ENCODE measurements at places on chromosomes 16 and 17.

DNA sequence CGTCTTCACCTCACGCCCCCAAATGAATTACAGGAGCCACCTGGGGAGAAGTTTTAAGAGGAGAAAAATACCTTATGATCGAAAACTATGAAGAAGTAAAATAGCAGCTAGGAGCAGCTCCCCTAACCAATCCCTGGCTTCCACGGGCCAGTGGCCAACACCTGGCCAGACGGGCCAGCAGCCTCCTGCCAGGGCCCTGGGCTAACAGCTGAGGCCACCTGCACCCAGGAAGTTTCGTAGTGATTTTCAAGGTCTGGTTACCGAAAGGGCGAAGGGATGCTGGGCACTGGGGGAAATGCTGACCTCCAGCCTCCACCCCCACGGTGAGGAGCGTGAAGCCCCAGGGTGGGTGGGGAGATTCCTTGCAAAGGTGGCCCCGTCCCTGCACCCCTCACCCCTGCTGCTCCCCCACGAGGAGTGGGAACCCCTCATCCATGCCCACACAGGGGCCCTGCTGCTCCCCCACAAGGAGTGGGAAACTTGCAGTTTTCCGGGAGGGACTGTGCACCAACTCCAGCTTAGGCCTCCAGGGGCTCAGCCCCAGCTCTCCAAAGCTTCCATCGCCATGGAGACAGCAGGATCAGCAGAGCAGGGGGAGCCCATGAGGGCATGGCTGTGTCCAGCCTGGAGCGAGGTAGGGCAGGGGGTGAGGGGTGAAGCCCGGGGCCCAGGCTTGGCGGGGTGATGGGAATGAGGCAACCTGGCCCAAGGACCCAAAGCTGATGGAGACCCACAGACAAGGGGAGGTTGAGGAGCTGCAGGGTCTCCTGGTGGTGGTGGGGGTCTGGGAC, 31.9 kb upstream of the ACSF3 start:
- DNase-seq: no peak

GRCh38 chr17:5821803-5822202, 237.5 kb upstream of the NLRP1 start:
- no peak for DNase-seq

DNA sequence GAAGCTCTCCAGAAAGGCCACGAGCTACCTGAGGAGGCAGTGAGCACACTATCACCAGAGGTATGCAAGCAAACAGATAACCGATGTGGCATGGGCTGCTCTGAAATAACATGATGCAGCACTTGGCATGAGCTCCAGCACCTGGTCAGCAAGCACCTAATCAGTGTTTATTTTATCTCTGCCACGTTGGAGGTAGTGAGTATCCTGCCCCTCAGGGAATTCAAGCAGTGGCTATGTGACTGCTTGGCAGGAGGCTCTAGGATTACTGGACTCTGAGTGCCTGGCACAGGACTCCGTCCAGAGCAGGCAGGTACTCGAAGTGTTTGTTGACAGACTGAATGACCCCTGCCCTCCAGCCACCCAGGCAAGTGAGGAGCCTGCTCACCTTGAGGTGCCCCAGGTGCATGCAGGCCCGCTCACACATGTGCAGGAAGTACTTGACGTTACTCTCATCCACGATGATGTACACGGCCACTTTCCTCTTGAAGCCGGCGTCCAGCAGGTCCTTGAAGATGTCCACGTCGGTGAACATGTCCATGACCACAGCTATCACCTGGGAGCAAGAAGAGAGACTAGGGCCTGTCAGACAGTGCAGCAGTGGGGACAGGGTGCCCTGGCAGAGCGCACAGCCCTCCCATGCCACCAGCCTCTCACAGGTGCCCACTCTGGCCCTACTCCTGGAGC, 16.6 kb downstream of the FAM83G start:
- DNase-seq: no peak

DNA sequence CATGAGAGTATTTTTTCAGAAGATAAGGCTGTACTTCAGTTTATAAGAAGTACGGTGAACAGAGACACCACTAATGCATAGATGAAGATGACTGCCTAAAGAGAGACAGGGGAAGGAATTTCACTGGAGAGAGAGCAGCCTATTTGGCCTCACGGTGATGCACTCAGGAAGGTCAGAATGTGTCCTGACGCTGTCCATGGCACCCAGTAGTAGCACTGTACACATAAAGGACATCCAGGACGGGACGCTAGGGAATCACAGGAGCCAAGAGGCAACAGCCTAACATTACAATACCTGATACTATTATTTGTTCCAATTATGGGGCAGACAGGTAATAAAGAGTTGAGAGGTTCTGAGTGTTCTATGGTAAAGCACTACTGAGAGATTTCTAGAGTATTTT, 24.9 kb upstream of the LRRC37A start:
- DNase-seq: no peak

DNA sequence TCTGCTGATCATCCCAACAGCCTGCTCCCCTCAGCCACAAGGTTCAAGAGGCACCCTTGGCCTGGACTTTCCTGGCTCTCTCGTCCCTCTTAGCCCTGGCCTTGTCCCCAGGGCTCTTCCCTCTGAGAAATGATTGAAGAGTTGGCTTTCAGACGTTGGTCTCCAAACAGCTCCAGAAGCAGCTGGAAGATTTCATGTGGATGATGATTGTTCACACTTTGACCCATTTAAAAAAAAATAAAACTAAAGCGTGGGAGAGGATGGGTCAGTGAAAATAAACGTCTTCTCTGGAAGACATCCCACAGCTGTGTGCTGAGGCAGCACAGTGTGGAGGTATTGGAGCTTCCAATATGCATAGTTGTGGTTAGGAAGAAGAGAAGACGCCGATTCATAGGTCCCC, 54.7 kb upstream of the CDH11 start:
- no peak for DNase-seq

- peak; percentile 11 for DNase-seq
Measured at GRCh38 chr17:69430488-69430887, 16.0 kb downstream of the MAP2K6 start.

- DNase-seq: peak; percentile 88
Measured at GRCh38 chr16:3589441-3589921, 12.3 kb upstream of the NLRC3 start.

DNA sequence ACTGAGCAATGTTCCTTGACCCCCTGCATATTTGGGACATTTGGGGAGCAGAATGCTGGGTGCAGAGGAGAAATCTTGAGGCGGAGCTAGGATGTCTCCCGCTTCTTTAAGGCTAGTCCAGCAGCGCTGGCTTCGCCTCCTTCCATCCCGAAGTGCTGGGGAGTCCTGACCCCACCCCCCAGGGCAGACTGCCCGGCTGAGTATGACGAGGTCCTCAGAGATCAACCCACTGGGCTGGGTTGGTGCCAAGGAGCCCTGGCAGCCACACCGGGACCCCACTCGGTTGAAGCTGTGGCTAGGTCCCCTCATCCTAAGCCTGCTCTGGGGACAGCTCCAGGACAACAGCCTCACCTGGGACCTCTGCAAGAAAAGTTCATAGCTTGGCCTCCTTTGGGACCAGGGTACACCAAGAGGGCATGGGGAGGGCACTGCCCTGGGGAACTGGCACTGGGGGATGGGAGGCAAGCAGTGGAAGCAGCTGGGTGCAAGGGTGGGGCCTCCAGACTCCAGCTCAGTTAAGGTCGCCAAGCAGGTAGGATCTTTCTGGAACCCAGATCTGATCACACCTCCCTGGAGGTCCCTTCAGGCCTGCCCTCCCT, 11.0 kb downstream of the RHBDF2 start:
- no peak for DNase-seq

GRCh38 chr16:55426865-55427484, 52.0 kb upstream of the MMP2 start:
- no peak for DNase-seq

DNA sequence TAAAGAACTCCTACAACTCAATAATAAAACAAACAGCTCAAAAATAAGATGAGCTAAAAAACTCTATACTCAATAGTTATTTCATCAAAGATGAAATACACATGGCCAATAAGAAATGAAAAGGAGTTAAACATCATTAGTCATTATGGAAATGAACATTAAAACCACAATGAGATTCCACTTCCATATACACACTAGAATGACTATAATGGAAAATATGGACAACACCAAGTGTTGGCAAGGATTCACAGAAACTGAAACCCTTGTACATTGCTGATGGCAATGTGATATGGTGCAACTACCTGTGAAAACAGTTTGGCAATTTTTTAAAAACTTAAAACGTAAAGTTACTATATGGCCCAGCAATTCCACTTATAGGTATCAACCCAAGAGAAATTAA, 91.4 kb downstream of the GRIN2A start:
- no peak for DNase-seq

GRCh38 chr17:51636291-51636690, 375.9 kb downstream of the UTP18 start:
- no peak for DNase-seq

GRCh38 chr17:11625878-11626277, 27.6 kb downstream of the DNAH9 start:
- DNase-seq: no peak

DNA sequence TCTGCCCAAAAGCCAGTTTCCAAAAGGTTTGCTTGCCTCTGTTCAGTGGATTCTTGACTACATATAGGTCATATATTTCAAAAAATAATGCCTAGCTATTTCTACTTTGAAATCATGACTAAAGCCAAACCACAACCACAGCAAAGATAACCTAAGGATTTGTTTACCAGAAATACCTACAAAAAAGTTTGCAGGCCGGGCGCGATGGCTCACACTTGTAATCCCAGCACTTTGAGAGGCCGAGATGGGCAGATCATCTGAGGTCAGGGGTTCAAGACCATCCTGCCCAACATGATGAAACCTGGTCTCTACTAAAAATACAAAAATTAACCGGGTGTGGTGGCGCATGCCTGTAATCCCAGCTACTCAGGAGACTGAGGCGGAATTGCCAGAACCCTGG, 15.2 kb downstream of the CARHSP1 start:
- no peak for DNase-seq

- DNase-seq: no peak
Measured at GRCh38 chr16:84153660-84154214, 8.6 kb downstream of the DNAAF1 start.

DNA sequence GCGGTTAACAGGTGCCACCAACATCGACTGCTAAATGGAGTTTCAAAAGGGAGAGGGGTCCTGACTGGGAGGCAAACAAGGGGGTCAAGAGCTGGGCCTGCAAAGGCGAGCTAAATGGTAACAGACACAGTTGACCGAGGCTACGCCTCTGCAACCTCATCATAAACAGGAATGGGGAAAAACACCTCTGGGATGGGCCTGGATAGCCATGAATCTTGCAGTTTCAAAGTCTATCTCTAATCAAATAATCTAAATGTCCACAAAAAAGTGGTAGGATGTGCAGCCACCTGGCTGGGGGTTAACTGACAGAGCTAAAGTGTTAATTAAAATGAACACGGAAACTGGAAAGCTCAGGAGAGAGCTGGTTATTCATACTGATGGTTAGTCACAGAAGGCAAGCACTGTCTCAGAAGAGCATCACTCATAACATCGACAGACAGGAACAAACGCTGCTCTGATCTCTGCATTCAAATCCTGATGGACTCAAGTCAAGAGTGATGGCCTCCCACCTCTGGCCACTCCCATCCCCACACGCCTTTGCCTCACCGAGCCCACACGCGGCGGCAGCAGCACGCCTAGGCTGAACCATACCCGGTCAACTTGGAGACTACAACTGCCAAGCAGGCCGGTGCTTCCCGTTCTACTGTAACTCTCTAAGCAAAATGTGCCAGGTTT, 56.3 kb downstream of the CREBBP start:
- DNase-seq: no peak

GRCh38 chr16:86556576-86556975, 1.5 kb upstream of the MTHFSD start:
- no peak for DNase-seq

DNA sequence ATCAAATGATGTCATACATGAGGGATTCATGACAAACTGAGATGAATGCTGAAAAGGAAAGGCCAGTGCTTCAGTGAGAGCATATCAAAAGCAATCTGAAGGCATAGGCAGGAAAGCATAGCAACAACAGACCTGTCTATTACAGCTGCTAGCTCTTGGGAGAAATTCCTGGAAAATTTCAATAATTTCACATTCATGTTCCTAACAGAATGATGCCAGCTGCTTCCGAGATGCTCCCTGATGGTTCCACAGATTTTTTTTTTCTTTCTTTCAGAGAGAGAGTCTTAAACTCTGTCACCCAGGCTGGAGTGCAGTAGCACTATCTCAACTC, 50.3 kb upstream of the CLEC3A start:
- no peak for DNase-seq

Measured in suppressor macrophage treated with lipopolysaccharide for 4 hours (primary cell).